ENCODE measurements at places on chromosomes 3 and 15.

- DNase-seq, result no peak
Observed at GRCh38 chr15:99158626-99159412, 53.9 kb downstream of the SYNM start.

- DNase-seq, result no peak
Observed at GRCh38 chr3:30694148-30694547, 87.7 kb downstream of the TGFBR2 start.

DNA sequence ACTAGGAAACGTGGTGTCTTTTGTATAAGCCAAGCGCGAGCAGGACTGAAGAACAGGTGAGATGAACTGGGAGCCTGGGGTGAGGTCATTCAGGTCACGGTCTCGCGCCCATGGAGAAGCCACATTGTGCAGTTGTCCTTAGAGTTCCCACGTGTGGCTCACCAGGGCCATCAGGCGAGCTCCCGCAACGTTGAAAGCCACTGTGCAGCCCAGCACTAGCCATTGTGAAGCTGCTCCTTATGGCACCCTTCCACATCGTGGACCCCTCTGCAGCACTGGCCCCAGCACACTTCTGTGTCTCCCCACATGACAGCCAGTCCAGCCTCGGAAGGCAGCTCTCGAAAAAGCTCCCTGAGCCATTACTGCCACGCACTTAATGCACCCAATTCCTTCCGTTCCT is 7.6 kb upstream of the APBA2 start:
- no peak for DNase-seq

DNA sequence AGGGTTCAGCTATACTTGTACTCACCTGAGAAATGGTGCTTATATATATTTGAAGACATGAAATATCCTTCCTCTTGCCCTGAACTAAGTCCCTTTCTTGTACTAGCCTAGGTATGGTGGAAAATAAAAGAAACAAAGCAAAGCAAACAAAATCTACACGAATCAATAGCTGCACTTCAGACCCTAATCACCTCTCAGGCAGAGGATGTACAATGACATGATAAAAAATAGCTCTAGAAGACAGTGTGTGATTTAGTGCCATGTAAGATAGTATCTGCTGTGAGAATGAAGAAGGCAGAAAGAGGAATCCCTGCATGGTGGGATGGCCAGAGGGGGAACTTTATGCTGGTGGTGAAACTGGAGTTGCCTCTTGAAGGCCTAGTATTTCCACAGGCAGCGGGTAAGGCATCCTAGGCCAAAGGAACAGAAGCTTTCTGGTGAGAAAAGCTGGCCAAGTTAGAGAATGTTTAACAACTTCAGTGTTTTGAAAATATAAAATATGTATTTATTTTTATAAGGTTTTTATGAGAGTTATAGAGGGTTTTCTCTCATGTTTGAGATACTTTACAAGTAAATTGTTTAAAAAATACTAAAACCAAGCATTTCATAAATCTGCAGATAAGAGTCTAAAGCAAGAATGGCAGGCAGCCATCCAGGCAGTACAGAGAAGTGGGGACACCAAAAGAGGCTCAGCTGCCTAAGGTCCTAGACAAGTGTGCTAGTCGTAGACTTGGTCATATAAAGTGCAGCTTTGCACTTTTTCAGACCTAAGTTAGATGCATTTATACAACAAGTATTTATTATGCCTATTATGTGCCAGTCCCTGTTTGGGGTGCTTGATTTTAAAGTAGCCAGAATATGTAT is 14.9 kb downstream of the LEKR1 start:
- DNase-seq, result no peak

DNA sequence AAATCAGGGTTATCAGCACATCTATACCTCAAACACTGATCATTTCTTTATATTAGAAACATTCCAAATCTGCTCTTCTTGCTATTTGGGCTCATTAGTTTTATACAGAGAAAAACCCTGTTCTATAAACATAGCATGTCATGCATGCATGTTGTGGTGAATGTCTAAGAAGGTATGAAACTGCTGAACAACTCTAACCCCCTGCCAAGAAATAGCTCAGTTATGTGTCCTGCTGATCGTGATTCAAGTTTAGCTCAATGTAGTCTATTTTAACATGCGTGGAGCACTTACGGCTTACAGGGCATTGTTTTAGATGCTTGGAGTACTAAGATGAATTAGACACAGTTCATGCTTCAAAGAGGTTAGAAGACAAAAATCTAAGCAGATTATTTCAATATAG is 35.8 kb downstream of the MYH15 start:
- no peak for DNase-seq

DNA sequence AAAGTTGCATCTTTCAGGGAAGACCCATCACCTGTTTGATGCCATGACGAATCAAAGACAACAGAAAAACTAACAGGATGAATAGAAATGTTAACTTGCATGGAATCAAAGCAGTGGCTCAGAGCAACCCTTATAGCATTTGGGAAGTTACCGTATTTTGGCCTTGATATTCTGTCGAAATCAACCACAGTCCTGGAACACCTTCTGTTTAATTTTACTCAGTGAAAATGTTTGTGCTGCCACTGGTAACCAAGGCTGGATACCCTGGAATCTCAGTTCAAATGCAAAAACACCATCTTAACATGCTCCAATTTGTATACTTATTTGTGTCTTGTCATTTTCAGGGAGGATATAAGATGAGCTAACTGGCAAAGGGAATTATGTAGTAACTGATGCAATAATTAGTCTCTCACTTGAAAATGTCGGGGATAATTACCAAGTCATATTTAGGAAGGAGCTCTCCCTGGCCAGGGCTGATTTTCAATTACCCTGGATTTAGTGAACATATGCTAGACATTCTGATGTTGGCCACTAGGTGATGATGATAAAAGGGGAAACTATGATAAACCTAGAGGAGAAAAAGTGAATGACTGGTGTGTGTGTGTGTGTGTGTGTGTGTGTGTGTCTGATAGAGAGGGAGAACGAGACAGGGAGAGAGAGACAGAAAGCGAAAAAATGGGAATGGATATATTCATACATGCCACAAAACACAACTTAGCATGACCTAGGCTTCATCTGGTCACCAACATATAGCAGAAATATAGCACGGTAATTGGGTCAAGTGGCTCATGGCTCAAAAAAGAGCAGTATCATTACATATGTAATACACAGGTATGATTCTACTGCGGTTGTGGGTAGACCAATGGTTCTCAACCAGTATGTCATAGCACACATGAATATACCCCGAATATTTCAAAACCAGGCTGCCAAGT is 19.0 kb upstream of the PRICKLE2 start:
- DNase-seq, result no peak

DNA sequence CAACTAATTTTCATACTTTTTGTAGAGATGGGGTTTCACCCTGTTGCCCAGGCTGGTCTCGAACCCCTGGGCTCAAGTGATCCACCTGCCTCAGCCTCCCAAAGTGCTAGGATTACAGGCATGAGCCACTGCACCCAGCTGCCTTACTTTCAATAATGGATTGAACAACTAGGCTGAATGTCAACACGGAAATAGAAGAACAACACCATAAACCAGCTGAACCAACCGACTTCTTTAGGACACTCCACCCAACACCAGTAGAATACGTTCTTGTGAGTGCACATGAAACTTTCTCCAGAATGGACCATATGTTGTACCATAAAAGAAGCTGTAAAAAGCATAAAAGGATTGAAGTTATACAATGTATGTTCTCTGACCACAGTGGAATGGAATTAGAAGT is 42.9 kb downstream of the GXYLT2 start:
- no peak for DNase-seq

DNA sequence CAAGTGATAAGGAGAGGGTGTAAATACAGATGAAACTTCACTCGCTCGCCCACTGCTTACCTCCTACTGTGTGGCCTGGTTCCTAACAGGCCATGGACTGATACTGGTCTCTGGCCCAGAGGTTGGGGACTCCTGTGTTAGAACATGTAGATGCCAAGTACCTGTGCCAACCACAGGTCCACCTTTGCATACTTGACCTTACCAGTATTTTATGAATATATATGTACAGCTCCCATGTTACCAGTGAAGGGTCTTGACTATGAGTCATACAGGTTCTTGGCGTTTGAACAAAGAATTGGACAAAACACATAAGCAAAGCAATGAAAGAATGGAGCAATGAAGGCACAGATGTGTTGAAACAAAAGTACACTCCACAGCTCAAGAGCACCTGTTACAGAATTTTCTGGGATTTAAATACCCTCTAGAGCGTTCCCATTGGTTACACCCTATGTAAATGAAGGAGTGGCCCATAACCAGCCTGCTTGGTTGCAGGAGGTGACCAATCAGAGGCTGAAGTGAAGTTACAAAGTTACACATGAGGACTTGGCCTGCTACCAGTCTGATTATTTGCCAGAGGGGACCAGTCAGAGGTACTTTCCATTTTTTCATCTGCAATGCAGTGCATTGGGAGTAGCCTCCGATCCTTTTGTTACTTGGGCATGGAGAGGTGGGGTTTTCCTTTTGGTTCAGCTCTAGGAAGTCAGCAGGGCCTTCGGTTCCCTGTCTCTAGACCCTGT is 1.7 kb upstream of the GFM1 start:
- no peak for DNase-seq

DNA sequence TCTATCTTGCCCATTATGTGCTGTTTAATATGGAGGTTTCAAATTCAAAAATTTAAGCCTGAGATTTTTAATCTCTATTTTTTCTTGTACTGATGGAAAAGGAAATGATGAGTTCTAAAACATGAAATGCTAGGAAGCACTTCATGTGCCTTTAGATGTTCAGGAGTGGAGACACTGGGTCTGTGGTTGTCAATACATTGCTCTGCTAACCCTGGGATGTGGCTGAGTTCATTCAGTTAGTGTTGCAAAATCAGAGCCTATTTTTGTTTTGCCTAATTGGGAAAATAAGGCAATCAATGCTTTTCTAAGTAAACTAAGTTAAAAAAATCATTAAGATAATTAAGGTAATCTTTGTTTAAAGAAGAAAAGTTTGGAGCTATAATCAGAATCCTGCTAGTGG is 83.1 kb downstream of the DIPK2A start:
- DNase-seq, result no peak

DNA sequence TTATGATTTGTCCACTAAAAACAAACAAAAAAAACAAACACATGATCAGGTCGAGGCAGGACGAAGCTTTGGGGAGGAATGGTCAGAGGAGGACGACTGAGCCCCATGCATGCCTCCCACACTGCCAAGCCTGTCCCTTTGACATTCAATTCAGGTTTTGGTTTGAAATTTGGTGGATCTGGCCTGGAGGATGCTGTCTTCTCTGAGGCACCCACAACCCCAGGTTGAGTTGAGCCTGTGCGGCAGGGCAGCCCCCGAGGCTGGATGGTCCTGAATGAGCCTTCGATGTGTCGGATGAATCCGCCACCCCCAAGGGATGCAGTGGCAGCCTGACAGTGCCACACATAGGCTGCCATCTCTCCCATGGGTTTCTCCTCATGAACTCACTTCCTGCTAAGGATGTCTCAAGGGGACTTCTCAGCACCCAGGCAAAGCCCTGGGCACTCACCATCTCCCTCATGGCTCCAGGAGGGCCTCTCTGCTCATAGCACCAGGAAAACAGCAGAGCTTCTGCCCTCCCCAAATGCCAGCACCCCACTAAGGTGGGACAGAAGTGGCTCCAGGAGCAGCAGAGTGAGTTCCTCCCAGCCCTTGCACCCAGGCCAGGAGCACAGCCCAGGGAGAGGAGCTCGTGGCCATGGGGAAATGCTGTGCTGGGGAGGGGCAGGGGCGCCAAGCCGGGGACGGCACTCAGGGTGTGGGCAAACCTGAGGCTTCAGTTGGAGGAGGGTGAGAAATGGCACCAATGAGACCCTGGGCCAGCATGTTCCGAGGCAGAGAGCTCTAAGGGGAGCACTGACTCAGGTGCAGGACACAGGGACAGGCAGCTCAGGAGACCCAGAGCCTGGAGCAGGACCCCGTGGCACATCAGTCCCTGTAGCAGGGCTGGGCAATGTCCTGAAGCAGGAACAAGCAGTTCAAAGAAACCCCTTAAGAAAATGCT is 18.5 kb downstream of the PRR23E start:
- no peak for DNase-seq

- no peak for DNase-seq
Observed at GRCh38 chr3:171248426-171249111, 211.6 kb downstream of the TNIK start.

DNA sequence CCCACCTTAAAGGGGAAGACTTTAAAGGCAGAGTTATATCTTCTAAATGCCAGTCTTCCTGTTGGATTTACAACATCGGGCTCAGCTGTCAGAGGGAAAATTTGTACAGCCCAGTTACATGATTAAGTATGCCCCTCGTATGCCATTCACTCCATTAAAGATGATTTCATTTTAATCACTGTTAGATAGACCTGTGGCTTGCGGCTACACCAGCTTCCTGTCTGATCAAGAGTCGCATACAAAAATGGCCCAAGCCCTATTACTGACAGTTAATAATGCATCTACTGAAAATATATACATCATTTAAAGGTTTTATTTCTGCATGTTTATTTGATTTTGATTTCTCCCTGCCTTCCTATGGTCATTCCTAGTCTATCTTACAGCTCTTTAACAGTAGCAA is 7.1 kb downstream of the EIF4E3 start:
- DNase-seq, result no peak

GRCh38 chr15:99213187-99213811 is 36.1 kb downstream of the TTC23 start:
- DNase-seq, result peak; percentile 68

DNA sequence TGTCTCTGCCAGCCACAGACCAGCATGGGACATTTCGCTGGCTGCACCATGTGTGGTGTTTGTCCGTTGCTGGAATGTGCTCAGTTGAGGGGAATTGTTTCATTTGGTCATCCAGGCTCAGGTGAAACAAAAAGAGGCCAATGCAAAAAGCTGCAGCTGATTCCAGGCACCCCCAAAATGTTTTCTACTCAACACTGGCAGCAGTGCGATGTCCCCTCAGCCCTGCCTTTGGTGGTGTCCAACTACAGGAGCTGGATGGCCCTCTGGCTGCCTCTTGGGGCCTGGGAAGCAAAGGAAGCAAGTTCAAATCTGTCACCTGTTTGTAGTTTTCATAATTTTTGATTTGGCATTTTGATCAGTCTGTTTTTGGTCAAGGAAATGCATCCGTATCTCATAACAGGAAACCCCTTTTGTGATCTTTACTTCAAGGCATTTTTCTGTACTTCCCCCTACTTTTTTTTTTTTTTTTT is 141.8 kb downstream of the EEFSEC start:
- no peak for DNase-seq
